ENCODE measurements at places on chromosomes 3 and 15.

- DNase-seq, result no peak
Observed at GRCh38 chr15:61983081-61983480, 77.2 kb downstream of the VPS13C start.

GRCh38 chr3:9715764-9716437, 12.3 kb downstream of the CPNE9 start:
- DNase-seq, result no peak

DNA sequence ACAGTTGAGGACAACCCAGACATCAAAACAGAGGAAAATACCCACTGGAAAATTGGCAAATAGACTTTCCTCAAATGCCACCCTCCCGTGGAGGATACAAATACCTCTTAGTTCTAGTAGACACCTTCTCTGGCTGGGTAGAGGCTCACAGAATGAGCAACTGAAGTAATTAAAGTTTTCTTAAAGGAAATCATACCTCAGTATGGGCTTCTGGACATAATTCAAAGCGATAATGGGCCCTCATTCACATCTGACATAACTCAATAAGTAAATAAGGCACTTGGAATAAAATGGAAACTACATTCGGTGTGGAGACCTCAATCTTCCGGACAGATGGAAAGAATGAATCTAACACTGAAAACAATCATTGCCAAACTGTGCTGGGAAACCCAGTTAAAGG, 115.2 kb upstream of the PLCL2 start:
- DNase-seq, result no peak

- DNase-seq, result no peak
Observed at GRCh38 chr3:152742368-152743347, 92.3 kb upstream of the P2RY1 start.

DNA sequence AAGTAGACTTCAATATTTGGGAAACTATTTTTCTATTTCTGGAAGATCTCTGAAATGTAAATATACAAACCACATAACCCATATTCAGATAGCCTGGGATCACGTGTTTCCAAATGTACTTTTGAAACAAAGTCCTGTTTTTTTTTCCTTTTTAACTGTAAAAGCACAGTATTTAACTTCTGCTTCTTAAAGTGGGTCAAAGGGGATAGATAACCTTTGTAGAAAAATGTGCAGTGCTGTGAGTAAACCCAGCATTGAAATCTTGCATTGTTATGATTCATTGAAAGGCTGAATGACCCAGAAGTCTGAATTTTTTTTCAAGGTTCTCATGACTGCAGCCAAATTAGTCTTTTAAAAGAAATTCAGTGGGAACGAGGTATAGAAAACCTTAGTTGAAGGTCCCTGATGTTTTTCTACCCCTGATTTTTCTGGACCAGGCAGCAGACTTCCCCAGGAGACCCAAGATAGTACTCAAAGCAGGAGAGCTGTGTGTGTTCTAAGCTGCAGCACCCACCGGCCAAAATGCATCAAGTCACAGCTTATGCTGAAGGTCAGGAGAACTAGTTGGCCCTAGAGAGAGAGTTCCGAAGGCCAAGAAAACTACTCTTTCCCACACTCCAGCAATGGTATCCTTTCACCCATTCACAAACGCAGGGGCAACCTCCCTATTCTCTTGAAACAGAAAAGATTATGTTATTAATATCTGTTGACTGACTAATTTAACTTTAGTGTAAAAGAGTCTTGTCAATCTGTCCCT, 43.6 kb upstream of the APH1B start:
- DNase-seq, result no peak

- no peak for DNase-seq
Observed at GRCh38 chr15:27933562-27933961, 165.6 kb downstream of the OCA2 start.

DNA sequence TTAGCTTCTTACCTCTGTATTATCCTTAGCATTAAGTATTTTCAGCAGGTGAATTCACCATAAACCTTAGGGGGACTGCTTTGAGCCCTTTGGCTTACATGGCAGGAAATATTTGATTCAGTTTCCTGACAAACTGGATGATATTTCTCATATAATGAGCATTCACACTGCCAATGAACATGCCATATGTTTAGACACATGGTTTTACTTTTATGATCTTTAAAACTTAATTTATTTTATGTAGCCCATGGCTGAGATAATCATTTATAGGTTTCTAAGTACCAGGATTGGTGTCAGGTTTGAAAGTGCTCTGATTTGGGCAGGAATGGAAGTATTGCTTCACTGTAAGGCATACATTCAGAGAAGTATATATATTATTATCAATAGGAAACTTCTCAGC, 319.1 kb downstream of the ZPLD1 start:
- DNase-seq, result no peak

GRCh38 chr3:128875556-128876120, 3.8 kb upstream of the ACAD9 start:
- no peak for DNase-seq

- DNase-seq, result no peak
Observed at GRCh38 chr15:38481761-38482160, 27.8 kb downstream of the FAM98B start.
